ENCODE measurements at places on chromosomes 5 and 9. TPM values are rescaled to one million over a fixed set of nuclear protein-coding genes. Genes with fewer than 3 reads are reported as not detected.

- H3K36me3 ChIP-seq = peaks cover 37% of the 10 kb centered on the region
- H3K4me1 ChIP-seq = peaks cover 45% of the 10 kb centered on the region
- H3K27me3 ChIP-seq = no peaks in the 10 kb centered on the region
- no peak overlapping the region for H3K4me3 ChIP-seq
Measured at GRCh38 chr5:143063175-143063970, 293.2 kb downstream of the ARHGAP26 start.

- H3K4me3 ChIP-seq = no peak overlapping the region
- H3K27me3 ChIP-seq = no peaks in the 10 kb centered on the region
- no peak overlapping the region for H3K27ac ChIP-seq
- peaks cover 20% of the 10 kb centered on the region for H3K36me3 ChIP-seq
Measured at GRCh38 chr9:120391691-120392090, 188.3 kb downstream of the CDK5RAP2 start.

DNA sequence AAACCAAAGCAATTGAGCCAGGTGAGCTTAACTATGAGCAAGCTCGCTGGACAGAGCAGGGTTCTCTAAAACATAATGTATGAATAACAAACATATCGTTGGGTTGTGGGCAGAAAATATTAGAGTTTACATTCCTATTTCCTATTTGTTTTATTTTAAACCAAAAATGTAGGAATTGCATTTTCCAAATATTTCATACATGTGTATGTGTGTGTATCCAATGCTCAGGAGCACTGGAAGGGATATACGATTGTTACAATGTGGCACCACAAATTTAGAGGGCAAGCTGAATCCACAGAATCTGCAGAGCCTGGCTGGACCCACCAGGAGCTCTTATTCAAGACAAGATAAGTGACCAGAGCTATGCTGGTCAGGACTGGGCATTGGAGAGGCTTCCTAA, 325.3 kb upstream of the HAPLN1 start:
- no peaks in the 10 kb centered on the region for H3K4me1 ChIP-seq
- H3K36me3 ChIP-seq = no peaks in the 10 kb centered on the region
- no peak overlapping the region for H3K27ac ChIP-seq
- no peaks in the 10 kb centered on the region for H3K27me3 ChIP-seq

DNA sequence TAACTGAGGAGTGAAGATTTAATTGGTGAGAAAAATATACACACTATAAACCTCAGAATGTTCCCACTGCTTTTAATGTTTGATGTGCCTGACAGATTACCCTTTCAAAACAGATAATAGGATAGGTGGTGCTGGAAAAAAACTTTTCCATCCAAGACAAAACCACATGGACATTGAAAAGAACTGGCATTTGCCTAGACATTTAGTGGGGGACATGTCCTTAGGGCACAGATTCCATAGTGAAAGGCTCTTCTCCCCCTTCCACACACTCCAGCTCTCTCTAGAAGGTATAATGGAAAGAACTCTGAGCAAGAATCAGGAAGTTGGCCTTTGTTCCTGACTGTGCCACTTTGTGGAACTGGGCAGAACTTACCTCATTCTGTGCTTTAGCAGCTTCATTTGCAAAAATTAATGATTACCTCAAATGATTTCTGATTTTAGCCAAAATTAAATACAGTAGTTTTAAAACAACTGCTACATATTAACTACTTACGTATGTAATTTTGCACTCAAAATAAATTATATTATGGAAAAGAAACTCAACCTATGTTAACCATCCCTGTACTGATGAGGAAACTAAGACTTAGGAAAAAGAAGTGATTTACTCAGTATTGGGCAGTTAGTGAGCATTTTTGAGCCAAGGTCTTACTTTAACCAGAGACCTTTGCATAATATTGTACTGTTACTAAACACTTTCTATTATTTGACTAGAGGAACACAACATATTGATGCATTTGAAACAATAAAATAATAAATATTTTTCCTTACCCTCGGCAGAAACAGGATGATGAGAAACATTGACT, 43.3 kb downstream of the TMC1 start:
- H3K4me3 ChIP-seq = no peak overlapping the region
- no peaks in the 10 kb centered on the region for H3K36me3 ChIP-seq
- peaks cover 12% of the 10 kb centered on the region for H3K27me3 ChIP-seq
- no peak overlapping the region for H3K27ac ChIP-seq
- no peak for DNase-seq

GRCh38 chr9:114317665-114318357, 5.1 kb upstream of the ORM1 start:
- H3K4me1 ChIP-seq = no peaks in the 10 kb centered on the region
- no peak overlapping the region for H3K27ac ChIP-seq
- DNase-seq = no peak
- no peaks in the 10 kb centered on the region for H3K36me3 ChIP-seq

DNA sequence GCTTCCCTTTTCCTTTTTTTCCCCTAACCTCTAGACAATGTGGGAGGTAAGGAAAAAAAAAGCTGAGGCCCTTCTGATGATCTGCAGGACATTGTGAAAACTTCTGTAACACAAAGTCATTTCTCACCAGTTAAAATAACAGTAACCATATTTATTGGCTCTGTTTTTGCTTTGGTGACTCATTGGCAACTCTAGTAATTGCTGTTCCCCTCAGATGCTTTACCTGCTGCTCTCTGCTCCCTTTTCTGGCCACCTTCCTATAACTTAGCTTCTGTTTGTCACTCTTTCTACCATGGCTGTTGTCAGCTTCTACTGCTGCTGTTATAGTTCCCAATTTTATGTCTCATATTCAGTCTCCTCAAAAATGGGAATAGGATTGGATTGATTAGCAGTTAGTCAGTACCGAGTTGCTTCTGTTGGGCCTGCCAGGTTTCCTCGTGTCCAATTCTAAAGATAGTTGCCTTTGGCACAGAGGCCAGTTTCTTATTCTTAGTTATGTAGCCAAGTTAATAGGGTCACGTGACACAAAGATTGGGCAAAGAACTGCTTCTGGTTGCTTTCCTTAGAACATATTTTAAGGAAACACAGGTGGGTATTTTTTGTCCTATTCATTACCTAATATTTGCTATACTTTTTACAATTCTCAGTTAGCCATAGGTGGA, 16.8 kb downstream of the SCAMP1 start:
- H3K4me1 ChIP-seq = peaks cover 13% of the 10 kb centered on the region
- H3K4me3 ChIP-seq = no peak overlapping the region
- no peaks in the 10 kb centered on the region for H3K36me3 ChIP-seq
- H3K27ac ChIP-seq = no peak overlapping the region
- H3K27me3 ChIP-seq = no peaks in the 10 kb centered on the region

GRCh38 chr5:169063316-169063953, 237.5 kb downstream of the SLIT3 start:
- H3K27me3 ChIP-seq = peaks cover 17% of the 10 kb centered on the region
- no peaks in the 10 kb centered on the region for H3K4me1 ChIP-seq
- H3K27ac ChIP-seq = no peak overlapping the region
- no peak for DNase-seq

DNA sequence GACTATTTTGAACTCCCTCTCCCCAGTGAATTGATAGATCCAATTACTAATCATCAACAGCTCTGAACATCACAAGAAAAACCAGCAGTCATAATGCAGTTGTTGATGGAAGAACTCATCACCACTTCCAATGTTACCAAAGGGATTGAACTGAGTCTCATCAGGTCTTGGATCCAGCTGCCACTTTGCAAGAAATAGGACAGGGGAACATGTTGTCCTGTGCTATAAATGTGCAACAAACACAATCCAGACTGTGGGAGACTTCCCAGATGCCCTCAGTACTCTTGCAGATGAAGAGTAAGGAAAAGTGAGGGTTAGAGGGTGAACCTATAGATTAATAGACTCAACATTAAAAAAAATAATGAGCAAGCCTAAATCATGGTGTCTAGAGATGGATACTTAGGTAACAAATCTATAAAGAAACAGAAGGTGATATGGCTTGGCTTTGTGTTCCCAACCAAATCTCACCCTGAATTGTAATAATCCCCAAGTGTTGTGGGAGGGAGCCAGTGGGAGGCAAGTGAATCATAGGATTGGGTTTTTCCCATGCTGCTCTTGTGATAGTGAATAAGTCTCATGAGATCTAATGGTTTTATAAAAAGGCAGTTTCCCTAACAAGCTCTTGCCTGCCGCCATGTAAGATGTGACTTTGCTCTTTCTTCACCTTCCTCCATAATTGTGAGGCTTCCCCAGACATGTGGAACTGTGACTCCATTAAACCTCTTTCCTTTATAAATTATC, 63.4 kb upstream of the PAPPA start:
- H3K27ac ChIP-seq = no peak overlapping the region
- no peaks in the 10 kb centered on the region for H3K4me1 ChIP-seq
- no peaks in the 10 kb centered on the region for H3K36me3 ChIP-seq

DNA sequence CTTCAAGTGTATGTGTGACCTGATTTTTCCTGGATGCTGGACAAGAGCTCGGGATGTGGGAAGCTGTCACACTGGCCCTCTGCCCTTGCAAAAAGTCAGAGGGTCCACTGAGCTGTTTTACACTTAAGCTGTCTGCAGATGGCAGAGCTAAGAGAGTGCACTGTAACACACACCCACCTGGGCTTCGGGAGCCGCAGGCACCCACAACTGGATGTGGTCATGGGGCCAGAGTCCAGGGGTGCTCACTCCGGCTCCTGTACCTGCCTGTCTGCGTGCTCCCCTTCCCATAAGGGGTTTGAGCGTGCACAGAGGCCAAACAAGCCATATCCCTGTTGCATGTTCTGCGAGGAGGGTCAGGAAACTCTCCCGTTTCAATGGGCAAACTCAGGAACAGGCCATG, 82.5 kb downstream of the LRRC70 start:
- DNase-seq = no peak
- H3K4me3 ChIP-seq = no peak overlapping the region
- no peaks in the 10 kb centered on the region for H3K27me3 ChIP-seq
- H3K27ac ChIP-seq = no peak overlapping the region

GRCh38 chr5:128038643-128039042, 44.9 kb upstream of the SLC12A2 start:
- no peaks in the 10 kb centered on the region for H3K4me1 ChIP-seq
- H3K4me3 ChIP-seq = no peak overlapping the region
- H3K36me3 ChIP-seq = no peaks in the 10 kb centered on the region

- no peaks in the 10 kb centered on the region for H3K27me3 ChIP-seq
- no peak overlapping the region for H3K27ac ChIP-seq
- H3K4me3 ChIP-seq = no peak overlapping the region
- DNase-seq = no peak
- no peaks in the 10 kb centered on the region for H3K36me3 ChIP-seq
Measured at GRCh38 chr5:30768056-30768690, 425.3 kb upstream of the CDH6 start.

DNA sequence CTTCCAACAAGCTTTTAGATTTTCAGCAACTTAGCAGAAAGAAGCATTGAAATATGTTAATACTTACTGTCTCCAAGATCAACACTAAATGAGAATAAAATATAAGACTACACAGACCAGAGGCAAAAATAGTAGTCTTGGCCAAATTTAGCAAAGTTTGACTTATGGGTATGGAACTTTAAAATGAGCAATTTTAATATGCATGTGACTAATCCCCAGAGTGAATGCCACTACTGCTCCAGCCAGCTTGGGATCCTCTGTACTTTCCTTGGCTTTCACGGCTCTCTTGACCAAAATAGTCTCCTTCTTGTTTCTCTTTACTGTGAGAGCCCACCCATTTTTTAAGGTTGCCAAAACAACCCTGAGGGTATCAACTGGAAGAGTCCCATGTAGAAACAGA, 148.0 kb upstream of the GRIA1 start:
- no peaks in the 10 kb centered on the region for H3K27me3 ChIP-seq
- no peaks in the 10 kb centered on the region for H3K4me1 ChIP-seq
- no peak for DNase-seq

- no peak for DNase-seq
- H3K27me3 ChIP-seq = no peaks in the 10 kb centered on the region
- H3K27ac ChIP-seq = no peak overlapping the region
- no peaks in the 10 kb centered on the region for H3K36me3 ChIP-seq
- H3K4me3 ChIP-seq = no peak overlapping the region
- H3K4me1 ChIP-seq = peaks cover 5% of the 10 kb centered on the region
Measured at GRCh38 chr5:17257705-17258273, 40.4 kb downstream of the BASP1 start.

- peak overlapping the region; percentile 92 for H3K4me3 ChIP-seq
- H3K27me3 ChIP-seq = no peaks in the 10 kb centered on the region
- peak overlapping the region; percentile 99 for H3K27ac ChIP-seq
- H3K4me1 ChIP-seq = peaks cover 98% of the 10 kb centered on the region
- no peak for DNase-seq
- peaks cover 4% of the 10 kb centered on the region for H3K36me3 ChIP-seq
Measured at GRCh38 chr5:119343052-119343451, 12.8 kb upstream of the TNFAIP8 start.

DNA sequence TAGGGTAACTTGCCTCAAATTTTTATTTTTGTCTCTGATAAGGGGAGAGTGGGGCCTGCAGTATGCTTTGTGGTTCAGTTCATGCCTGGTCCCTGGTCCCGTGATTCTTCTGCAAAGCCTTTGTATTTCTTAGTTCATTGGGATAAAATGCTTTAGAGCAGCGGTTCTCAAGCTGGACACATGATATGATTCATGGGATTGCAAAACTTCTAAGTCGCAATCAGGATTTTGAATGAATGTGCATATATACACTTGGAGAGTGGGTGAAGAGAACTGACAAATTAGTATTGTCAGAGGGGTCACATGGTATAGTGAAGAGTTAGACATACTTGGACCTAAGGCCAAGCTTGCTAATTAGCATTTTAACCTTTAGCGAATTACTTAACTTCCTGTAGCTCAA, 265.4 kb upstream of the KLF9 start:
- no peaks in the 10 kb centered on the region for H3K4me1 ChIP-seq
- DNase-seq = no peak
- peaks cover 7% of the 10 kb centered on the region for H3K27me3 ChIP-seq
- H3K27ac ChIP-seq = no peak overlapping the region
- no peak overlapping the region for H3K4me3 ChIP-seq

DNA sequence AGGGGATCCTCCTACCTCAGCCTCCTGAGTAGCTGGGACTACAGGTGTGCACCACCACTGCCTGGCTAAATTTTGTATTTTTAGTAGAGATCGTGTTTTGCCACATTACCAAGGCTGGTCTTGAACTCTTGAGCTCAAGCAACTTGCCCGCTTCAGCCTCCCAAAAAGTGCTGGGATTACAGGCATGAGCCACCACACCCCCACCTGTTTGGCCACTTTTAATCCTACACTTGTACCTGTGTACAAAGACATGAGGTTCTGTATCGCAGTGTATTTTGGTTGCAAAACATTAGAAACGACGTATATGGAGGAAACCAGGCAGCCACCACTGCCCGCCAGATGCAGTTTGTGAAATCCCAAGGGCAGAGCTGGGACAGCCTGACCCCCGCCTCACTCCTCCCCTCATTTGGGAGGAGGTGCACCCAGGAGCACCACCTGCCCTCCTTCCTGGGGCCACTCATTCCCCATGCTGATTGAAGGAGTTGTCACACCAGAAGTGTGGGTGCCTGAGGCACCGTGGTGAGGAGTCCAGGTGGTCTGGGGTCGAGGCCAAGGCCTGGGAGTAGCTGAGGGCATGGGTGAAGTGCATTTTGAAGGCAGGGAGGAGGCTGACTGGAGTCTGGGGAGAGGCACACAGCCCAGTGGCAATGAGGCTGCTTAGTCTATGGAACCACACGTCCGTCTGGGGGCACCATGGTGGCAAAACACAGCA, 39.3 kb upstream of the OLFM1 start:
- no peaks in the 10 kb centered on the region for H3K36me3 ChIP-seq
- H3K27me3 ChIP-seq = peaks cover 5% of the 10 kb centered on the region
- peaks cover 3% of the 10 kb centered on the region for H3K4me1 ChIP-seq
- no peak for DNase-seq

Gene RFX3
- total RNA-seq = 22.5 TPM

Gene IFNB1
- not detected for total RNA-seq

Gene LCN15
- total RNA-seq = not detected

Gene SUSD3
- total RNA-seq = 0.67 TPM

Gene TSSK1B
- total RNA-seq = not detected

Gene FCN2
- not detected for total RNA-seq

Gene GABRA1
- total RNA-seq = not detected

Gene ZNF483
- 2.8 TPM for total RNA-seq
